ENCODE measurements at places on chromosomes 5 and 9.

DNA sequence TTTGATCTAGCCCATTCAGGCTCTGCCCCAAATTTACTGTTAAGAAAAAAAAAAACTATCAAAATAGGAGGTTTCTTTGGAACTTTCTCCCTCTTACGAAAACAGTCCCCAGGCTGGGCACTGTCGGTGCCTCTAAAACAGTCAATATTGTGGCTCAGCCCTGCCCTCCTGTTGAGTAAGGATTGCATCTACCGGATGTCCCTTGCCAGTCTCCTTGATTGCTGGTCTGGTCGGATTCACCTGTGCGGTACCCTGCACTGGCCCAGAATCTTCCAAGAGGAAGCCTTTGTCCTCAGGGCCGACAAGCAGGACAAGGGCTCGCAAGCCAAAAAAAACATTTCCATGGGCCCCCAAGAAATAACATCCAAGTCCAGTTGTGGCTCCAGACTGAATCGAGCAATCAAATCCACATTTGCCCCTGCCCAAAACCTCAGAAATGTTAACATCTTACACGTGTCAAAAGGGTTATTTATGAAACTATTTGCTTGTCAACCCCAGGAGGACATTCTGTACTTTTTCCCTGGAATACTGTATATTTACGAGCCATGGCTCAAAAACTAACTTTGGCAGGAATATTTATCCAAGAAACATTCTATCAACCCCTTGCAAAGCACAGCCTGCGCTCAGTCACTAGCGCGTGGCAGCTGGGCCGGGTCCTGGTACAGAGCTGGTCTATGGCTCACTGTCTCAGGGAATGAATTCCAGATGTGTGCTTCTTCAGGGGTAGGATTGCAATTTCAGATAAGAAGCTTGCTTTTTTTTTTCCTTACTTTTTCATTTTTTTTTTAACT is 129.2 kb upstream of the ADRA1B start:
- DNase-seq: peak; percentile 74

GRCh38 chr5:10981932-10982331 is 220.9 kb upstream of the DAP start:
- DNase-seq: peak; percentile 27

- DNase-seq: peak; percentile 92
Observed at GRCh38 chr9:125659954-125660353, 47.1 kb downstream of the MAPKAP1 start.

DNA sequence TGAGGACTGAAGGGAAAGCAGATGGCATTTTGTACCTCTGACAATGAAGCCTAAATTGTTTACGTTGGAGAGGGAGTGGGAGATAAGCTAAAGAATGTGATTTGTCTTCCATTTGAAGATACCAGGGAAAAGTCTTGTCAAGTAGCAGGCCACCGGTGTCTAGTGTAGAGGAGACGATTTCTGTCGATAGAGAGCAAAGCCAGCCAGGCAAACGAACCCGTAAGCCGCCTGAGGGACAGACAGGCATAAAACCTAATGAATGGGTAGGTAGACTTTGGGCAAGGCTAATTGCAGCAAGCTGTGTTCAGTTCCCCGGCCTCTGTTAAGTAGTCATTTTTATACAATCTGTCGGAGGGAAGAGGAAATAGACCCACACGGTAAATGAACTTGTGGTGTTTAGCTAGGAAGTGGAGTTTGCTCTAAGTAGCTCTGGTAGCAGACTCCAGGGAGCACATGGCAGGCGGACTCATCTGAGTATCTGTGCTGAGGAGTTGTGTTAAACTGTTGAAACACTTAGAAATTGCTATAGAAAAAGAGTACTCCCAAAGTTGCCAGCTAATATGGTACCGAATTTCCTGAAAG is 28.8 kb downstream of the SMARCA2 start:
- DNase-seq: no peak

DNA sequence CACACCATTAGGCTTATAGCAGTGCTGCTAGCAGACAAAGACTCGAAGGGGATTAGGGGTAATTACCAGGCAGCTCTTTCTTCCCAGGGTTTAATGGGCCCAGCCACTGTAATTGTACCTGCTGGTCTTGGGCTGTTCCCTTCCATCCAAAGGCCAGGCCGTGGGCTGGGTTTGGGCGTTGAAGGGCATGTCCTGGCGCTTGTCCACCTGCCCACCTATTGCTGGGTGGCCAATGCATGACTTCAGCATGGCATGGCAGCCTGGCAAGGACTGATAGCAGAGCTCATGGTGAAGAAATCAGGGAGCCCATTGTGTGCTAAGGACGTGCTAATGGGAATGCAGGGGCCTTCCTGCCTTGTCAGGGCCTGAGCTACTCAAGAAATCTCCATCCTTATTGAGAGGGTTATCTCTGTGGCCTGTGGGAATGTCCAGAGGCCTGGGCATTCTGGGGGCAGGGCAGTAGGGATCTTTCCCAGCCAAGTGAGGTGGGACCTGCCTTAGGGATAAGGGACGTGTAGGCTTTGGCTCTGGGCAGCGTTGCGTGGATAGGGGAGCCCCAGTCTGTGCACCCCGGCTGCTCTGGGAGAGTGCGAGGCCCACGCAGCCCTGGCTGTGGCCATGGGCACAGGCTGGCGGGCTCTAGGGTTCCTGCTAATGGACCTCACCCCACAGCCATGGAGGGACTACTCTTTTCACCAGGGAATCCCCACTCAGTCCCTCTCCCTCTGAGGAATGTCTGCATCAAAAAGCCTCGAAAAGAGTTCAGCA is 116.1 kb upstream of the PITX1 start:
- DNase-seq: no peak

DNA sequence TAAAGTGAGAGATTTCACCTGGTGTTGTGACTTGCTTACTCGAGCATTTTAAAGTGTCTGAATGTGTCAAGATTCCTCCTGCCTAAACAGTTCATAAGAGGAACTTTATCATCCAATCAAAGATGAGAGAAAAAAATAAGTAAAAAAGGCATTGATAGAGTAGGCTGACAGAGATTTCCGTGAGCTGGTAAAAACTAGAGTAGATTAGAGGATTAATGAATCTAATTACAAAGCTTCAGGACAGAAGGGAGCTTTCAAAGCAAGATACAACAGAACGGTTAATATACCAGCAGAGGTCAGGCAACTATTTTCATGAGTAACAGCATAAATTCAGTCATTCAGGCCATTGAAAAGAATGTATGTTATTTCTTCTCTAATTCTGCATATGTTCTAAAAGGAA is 91.5 kb downstream of the ADAMTS6 start:
- DNase-seq: no peak
